Stimulated activated CD8-positive, alpha-beta memory T cell treated with anti-CD3 and anti-CD28 coated beads, Interleukin-7, amount 100 ng/mL, for 1 hour (primary cell): ENCODE measurements at places on chromosomes 4 and X.

DNA sequence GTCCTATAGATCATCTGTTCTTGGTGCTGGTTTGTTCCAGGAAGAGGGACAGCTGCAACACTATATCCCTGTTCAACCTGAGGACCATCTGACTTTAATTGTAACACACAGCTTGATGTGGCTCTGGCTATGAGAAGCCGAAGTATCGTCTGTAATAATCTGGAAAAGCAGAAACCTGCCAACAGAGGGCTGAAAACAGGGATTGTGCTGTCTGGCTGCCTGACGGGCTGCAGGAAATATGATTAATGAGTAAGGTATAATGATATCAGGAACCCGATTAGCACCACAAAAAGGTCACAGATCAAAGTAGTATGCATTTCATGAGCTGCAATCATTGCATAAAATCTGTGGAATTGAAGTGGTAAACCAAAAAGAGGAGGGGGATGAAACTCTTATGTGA is 170.4 kb upstream of the MAB21L2 start:
- no peak for DNase-seq

DNA sequence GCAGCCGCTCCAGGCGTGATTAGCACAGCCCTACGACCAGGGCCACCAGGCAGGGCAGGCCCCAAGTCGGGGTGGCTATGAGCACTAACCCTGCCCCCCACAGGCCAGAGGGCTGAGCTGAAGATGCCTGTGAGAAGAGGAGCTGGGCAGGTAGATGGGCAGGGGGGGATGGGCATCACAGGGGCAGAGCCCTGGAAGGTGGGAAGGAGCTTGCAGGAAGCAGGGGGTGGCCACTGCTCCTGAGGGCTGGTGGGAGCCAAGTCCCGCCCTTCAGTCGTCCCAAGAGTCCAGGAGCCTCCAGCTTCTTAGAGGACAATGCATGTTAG is 7.3 kb upstream of the MXD4 start:
- DNase-seq, result no peak

GRCh38 chr4:119302073-119302832 is 19.7 kb downstream of the FABP2 start:
- DNase-seq, result no peak

GRCh38 chr4:1882850-1883271 is 11.7 kb downstream of the NSD2 start:
- DNase-seq, result no peak

GRCh38 chr4:19522966-19523365 is 728.7 kb upstream of the SLIT2 start:
- DNase-seq, result no peak

DNA sequence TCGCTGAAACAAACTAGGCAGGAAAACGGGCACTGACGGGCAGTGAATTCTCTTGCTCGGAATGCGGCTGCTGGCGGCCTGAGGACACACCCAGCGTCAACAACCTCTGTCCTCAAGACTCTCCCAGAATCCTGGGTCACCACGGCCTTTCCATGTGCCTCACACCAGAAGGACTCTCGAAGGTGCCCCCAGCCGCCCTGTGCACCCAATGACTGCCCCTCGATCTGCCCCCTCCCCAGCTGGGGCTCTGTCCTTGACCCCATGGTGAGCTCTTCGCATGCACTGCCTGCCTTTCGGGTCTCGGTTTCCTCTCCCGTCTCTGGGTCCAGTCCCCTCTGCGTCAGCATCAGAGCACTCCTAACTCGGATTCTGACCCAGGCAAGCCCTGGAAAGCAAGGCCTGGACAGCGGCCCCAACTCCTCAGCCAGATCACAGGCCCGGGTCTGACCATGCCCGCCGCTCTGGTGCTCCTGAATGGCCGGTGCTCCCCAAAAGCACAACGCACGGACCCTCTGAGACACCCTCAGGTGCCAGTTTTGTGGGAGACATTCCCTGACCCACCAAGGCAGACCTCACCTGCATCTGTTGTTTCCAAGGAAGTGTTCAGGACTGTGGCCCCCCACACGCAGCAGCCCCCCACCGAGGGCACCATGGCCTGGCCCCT is 56.0 kb downstream of the ACOX3 start:
- DNase-seq, result no peak

GRCh38 chrX:55794405-55794804 is 76.9 kb downstream of the RRAGB start:
- DNase-seq, result no peak

- no peak for DNase-seq
Measured at GRCh38 chrX:531611-531936, 99.0 kb upstream of the SHOX start.

DNA sequence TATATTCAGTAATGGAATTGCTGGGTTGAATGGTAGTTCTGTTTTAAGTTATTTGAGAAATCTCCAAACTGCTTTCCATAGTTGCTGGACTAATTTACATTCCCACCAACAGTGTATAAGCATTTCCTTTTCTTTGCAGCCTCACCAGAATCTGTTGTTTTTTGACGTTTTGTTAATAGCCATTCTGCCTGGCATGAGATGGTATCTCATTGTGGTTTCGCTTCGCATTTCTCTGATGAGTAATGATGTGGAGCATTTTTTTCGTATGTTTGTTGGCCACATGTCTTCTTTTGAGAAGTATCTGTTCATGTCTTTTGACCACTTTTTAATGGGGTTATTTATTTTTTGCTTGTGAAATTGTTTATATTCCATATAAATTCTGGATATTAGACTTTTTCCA is 13.6 kb upstream of the MAGED4B start:
- DNase-seq, result no peak

DNA sequence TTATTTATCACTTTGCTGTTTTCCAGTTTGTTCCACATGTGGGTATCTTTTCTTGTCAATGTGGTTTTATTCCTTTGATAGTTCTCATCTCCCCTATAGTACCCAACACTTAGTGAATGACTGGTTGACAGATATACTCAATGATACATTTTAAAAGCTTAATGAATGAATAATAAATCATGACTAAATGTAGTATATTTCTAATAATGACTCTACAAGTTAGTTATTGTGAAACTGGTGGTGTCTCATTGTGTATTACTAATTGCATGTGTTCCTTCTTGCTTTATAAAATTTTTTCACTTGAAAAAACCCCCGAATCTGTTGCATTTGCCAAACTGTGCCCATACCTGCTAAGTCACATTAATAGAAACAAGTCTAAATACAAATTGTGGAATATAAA is 95.4 kb downstream of the MBNL3 start:
- DNase-seq, result no peak

DNA sequence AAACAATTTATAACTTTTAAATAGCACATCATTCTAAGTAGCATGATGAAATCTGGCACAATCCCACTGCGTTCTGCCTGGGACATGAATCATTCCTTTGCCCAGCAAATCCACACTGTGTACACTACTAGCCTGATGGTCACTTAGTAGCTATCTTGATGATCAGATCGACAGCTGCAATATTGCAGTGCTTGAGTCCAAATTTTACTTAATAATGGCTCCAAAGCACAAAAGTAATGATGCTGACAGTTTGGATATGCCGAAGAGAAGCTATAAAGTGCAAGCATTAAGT is 86.6 kb upstream of the NPNT start:
- DNase-seq, result no peak

GRCh38 chr4:16573739-16574138 is 324.7 kb downstream of the LDB2 start:
- DNase-seq, result no peak
